ENCODE measurements at places on chromosomes 2 and 18. TPM values are rescaled to one million over a fixed set of nuclear protein-coding genes. Genes with fewer than 3 reads are reported as not detected.

Gene CABLES1
- total RNA-seq = 12.8 TPM

GRCh38 chr2:37707393-37707792, 36.0 kb upstream of the CDC42EP3 start:
- no peak for DNase-seq

Gene SERPINB11
- total RNA-seq = not detected

GRCh38 chr18:7596147-7596546, 29.0 kb downstream of the PTPRM start:
- DNase-seq = no peak

GRCh38 chr18:76356666-76357065, 138.4 kb downstream of the ZNF516 start:
- DNase-seq = no peak

DNA sequence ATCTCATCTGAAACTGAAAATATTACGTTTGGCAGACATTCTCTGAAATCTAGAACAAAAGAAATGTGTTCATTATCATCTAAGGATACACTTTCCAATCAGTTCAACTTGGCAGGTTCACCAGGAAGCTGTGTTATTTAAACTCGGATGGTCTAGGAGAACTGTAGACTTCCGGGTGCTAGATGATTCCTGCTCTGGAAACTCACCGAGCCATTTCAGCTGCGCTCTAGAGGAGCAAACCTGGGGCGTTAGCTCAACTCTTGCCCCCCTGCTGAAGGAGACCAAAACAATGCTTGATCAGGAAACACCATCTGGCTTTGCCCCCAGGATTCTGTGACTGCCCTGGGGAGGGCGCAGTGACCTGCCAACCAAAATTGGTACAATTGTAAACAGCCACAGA, 22.9 kb downstream of the MLPH start:
- DNase-seq = no peak

- DNase-seq = peak; percentile 82
Observed at GRCh38 chr18:77321823-77322805, 72.5 kb downstream of the GALR1 start.

DNA sequence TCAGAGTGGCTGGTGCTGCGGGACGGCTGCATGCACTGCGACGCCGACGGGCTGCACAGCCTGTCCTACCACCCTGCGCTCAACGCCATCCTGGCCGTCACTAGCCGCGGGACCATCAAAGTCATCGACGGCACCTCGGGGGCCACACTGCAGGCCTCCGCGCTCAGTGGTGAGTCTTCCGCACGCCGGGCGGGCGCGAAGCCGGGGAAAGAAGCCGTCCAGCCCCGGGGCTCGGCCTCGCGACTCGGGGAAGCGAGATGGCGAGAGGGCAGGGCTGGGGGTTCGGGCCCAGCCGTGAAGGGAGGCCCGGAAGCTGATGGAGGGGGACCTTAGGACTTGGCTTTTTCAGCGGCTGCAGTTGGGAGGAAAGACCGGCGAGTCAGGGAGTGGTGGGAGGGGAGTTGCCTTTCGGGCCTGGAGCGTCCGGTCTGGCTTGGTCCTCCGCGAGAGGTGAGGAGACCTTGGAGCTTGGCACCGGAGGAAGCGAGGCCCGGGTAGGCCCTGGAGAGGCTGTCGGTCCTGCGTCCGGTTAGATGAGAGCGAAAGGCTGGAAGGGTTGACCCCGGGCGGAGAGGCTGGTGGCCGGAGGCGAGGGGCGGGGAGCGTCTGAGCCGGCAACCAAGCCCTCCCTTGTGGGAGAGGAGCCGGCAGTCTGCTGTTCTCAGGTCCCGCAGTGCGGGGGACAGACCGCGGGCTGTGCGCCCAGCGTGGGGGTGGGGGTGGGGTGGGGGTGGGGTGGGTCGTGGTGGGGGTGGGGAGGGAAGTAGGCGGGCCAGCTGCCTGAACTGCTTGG, 691 bp downstream of the BIRC6 start:
- DNase-seq = peak; percentile 66

GRCh38 chr2:48779019-48779716, 23.6 kb upstream of the LHCGR start:
- DNase-seq = no peak

DNA sequence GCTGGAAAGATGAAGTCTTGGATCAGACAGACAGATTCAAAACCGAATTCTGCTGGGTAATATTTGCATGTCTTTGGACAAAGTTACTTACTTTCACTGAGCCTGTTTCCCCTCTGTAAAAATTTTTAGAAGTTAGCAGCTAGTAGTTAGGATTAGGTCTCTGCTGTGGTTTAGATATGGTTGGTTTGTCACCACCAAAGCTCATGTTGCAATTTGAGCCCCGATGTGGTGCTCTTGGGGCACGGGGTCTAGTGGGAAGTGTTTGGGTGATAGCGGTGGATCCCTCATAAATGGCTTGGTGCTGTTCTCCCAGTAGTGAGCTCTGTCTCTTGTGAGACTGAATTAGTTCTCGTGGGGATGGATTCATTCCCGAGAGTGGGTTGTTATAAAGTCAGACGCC, 38.9 kb upstream of the PNO1 start:
- DNase-seq = no peak

GRCh38 chr2:109690822-109691541, 76.8 kb downstream of the SOWAHC start:
- peak; percentile 84 for DNase-seq
